ENCODE measurements at places on chromosomes 2 and 18. TPM values are rescaled to one million over a fixed set of nuclear protein-coding genes. Genes with fewer than 3 reads are reported as not detected.

DNA sequence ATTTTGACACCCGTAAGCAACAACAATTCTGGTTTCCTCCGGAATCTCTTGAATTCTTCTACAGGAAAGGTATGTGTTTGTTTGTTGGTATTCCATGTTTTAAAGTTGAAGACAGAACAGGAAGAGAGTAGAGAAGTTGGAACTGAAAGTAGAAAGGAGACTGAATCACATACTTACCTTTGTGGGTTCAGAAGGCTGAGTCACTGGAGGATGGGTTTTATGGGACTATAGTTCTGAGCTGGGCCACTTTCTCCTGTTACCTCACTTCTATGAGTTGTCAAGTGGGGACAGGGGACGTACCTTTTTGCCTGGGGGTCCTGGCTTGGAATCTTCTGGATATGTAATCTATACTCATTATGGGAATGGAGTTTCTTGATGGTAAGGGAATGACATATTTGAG, 40.9 kb downstream of the KDM3A start:
- no peak for DNase-seq

Gene DOCK10
- 1.1 TPM for total RNA-seq

Gene MC2R
- not detected for total RNA-seq

DNA sequence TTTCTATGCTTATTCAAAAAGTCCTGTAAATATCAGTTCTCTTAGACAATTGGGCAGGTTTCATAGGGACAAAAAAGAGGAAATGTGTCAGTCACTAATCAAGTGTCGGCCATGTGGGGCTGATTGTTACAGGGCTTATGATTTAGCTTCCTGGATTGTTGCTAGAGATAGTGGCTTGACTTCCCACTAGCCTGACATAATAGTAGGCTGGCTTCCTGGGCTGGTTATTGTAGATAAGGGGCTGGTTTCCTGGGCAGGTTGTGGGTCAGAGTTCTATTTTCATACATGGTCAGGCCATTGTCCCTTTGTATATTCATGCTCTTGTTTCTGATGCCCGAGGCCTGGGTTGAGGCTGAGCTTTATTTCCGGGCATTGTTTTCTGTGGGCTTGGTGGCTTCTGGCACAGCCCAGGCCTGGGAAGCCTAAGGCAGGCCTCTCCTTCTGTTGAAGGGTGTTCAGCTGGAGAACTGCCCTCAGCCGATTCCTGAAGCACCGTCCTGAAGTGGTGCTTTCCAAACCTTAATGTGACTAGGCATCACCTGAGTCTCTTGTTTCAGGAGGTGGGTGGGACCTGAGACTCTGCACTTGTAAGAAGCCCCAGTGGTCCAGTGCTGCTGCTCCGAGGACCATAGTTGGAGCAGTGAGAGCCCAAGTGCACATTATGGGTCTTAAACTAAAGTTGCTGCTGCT, 37.0 kb downstream of the CD8B2 start:
- no peak for DNase-seq

Gene RBM43
- 0.59 TPM for total RNA-seq

- DNase-seq, result peak; percentile 82
These were observed 23.0 kb upstream of the ODC1 start for GRCh38 chr2:10471046-10471571.

Gene TBC1D8
- 29.8 TPM for total RNA-seq

- no peak for DNase-seq
These were observed 31.1 kb downstream of the MYO7B start for GRCh38 chr2:127566576-127566975.

- DNase-seq, result no peak
These were observed 80.0 kb downstream of the CHN1 start for GRCh38 chr2:174925046-174925784.

GRCh38 chr18:50006470-50007046, 188.4 kb downstream of the MYO5B start:
- no peak for DNase-seq

Gene ZNF396
- total RNA-seq, result 1.4 TPM

DNA sequence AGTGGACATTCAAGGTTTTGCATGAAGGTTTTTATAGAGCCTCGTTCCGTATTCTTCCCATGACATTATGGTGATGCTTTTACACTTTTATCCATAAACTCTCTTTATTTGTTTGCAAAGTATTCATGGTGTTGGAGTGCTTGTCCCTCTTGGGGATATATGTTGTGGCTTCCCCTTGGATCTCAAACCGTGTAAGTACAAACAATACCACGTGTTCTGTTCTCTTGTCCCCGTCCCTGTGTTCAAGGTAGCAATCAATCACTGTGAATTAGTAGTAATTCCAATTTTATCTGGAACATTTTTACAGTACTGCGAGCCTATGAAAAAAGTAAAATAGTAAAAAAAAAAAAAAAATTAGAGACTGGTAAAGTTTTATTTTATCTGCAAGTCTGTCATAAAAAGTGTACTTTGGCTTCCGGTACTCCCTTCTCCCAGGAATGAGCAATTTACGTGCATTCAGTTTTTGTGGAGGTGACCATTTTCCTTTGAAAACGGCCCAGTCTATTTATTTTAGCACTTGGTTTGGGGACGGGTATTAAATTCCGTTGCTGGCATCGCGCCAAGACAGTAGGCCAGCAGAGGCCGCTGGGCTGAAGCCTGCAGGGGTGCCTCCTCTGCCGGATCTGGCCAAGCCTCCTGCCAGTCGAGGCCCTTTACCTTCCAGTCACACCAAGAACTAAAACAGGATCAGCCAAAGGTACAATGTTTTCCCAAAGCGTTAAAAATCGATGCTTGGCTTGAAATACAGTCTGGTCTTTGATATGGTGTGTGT, 175.7 kb downstream of the SOCS6 start:
- peak; percentile 76 for DNase-seq

GRCh38 chr2:129318581-129319421, 660.7 kb upstream of the RAB6C start:
- DNase-seq, result peak; percentile 28

Gene ANKRD30BL
- not detected for total RNA-seq

Gene POTEI
- total RNA-seq, result 0.07 TPM

- DNase-seq, result no peak
These were observed 38.8 kb upstream of the CTAGE1 start for GRCh38 chr18:22456547-22456946.

DNA sequence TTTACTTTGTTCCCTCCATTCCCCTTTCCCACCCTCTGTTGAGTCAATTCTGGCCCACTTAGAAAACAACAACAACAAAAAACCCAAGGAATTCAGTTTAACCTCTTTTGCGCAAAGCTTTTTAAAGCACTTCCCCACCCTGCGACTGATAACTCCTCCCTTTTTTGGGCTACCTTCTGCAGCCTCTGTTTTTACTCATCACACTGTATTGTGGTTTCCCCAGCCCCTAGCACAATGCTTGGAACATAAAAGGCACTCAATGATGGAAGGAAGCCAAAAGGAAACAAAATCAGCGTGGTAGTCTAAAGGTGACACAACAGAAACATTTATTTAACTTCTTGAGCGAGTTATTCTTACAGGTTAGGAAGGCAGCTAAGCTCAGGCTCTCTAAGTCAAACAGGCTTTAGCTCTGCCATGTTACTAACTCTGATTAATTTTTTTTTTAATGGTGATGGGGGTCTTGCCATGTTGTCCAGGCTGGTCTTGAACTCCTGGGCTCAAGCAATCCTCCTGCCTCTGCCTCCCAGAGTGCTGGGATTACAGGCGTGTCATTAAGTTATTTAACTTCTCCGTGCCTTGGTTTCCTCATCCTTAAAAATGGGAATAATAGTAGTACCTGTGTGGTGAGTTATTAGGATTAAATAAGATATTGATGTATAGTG, 1.3 kb downstream of the CEP68 start:
- DNase-seq, result peak; percentile 17

GRCh38 chr2:72114693-72115051, 33.0 kb downstream of the CYP26B1 start:
- peak; percentile 47 for DNase-seq

Measured in H7 (cell line).